T-helper 22 cell (primary cell): ENCODE measurements at places on chromosomes 1 and 21.

- no peak for DNase-seq
Measured at GRCh38 chr21:22627911-22628310, 1629.7 kb downstream of the NCAM2 start.

- no peak for DNase-seq
Measured at GRCh38 chr1:167429612-167430011, 88.7 kb downstream of the CD247 start.

GRCh38 chr1:29441916-29442668, 205.8 kb downstream of the PTPRU start:
- DNase-seq = no peak

GRCh38 chr1:1067860-1068516, 6.1 kb downstream of the RNF223 start:
- no peak for DNase-seq

DNA sequence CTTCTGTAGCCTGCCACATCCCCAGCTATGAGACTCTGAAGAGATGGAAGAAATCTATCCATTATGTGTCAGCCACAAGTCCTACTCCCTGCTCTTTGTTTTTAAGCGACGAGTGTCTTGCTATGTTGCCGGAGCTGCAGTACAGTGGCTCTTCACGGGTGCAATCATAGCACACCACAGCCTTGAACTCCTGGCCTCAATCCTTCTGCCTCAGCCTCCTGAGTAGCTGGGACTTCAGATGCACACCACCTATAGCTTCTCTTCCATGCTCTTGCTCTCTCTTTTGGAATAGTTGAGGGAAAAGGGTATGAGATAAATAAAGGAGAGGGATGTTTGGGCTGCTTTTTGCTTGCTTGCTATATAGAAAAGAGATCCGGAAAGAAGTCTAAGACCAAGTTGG, 1.6 kb downstream of the TUFT1 start:
- no peak for DNase-seq

DNA sequence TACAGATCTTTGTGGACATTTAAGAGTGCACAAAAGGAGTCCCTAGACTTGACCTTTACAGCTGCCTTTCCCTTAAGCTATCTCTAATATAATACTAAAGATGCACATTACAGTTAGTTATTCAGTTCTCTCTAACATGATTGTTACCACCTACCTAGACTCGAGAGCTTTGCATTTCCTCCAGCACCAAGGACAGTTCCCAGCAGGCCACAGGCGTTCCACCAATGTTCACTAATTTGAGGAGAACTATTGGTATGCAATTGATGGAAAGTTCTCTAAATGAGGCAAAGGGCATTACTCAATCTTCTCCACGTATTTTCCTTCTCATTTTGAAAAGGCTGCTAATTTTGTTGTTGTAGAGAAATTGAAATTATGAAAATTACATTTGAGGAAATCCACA, 5.4 kb upstream of the NTNG1 start:
- DNase-seq = no peak

DNA sequence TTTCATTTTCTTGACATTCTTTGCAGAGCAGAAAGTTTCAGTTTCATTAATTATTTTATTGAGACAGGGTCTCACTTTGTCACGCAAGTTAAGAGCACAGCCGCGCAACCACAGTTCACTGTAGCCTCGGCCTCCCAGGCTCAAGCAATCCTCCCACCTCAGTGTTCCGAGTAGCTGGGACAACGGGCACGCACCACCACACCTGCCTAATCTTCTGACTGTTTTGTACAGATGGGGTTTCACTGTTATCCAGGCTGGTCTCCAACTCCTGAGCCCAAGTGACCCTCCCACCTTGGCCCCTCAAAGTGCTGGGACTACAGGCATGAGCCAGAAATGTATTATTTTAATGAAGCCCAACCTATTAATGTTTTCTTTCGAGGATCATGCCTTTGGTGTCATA, 3.0 kb upstream of the SPATC1L start:
- DNase-seq = no peak

- DNase-seq = no peak
Measured at GRCh38 chr1:43312663-43313515, 12.1 kb downstream of the TIE1 start.

GRCh38 chr1:153544453-153545066, 1.0 kb downstream of the S100A4 start:
- DNase-seq = no peak

DNA sequence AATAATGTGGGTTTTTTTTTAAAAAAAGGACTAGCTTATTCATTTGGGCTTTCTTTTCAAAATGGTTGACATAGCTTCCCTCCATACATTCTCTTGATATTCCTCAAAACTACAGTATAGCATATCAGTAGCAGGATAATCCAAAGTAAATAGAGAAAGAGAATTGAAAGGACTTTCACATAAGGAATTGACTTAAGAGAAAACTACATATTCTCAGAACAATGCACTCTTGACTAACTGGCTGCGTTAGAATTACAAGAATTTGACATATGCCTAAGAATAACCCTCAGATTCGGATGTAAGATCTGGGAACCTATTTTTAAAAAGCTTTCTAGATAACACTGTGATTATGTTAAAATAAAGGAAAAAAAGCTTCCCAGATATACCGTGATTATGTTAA, 3.1 kb downstream of the PRKAB2 start:
- no peak for DNase-seq

- DNase-seq = no peak
Measured at GRCh38 chr1:66396212-66396890, 137.6 kb upstream of the SGIP1 start.

- DNase-seq = no peak
Measured at GRCh38 chr21:45736042-45736689, 92.6 kb downstream of the PCBP3 start.

GRCh38 chr1:220176540-220176939, 82.6 kb downstream of the IARS2 start:
- no peak for DNase-seq

- DNase-seq = no peak
Measured at GRCh38 chr1:43978551-43979260, at the start of gene B4GALT2. Gene B4GALT2, plus strand, starts transcription at chr1:43979210. Its CDS starts 1,951 bp downstream, at chr1:43981161.

- no peak for DNase-seq
Measured at GRCh38 chr21:38219049-38219628, 37.7 kb upstream of the KCNJ15 start.

DNA sequence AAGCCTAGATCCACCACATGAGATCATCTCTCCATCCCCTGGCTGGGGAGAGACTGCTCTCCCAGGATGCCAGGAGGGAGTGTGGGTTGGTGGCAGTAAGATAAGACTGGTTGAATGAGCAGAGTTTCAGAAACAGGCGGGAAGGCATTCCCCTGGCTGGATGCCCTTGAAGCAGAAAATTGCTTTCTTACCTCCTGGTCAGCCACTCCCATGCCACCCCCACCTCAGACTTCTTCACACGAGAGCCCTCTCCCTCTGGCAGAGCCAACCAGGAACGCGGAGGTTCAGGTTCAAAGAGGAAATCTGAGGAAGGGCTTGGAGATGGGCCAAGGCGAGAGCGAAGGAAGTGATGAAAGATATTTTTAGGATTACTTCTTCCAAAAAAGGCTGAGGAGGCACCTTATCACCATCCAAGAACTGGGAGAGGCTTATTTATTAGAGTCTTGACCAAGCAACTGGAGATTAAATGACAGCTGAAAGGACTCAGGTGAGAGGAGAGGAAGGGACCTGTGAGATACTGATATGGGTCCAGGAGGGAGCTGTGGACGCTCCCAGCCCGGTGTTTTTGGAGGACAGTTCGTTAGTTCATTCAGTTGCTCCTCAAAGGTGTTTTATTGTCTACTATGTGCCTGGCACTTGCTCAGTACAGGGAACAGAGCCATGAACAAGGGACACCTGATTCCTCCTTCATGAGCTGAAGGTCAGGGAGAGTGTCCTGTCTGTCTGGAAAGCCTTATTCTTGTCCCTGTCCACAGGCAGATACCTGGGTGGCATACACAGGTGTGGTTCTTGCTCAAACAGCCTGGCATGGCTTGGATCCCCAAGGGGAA, 18.9 kb upstream of the SLC26A9 start:
- no peak for DNase-seq

GRCh38 chr1:202283991-202284390, 57.7 kb downstream of the UBE2T start:
- no peak for DNase-seq

DNA sequence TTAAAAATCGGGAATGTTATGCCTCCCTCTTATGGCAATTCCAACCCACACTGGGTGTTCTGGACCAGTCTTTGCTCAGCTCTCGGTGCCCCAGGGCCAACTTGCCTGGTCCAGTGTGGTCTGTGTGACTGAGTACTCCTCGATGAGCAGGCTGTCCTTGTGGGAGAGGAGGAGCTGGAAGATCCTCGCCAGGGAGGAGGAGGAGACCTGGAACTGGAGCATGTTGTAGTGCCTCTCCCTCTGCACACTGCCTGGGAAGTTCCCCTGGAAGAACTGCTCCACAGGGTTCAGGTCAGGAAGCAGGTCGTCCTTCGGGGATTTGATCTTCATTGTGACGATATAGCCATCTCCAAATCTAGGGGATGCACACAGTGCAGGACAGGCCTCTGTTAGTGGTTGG, 88.5 kb upstream of the GCLM start:
- DNase-seq = no peak
